ENCODE measurements at places on chromosomes 3 and 15.

DNA sequence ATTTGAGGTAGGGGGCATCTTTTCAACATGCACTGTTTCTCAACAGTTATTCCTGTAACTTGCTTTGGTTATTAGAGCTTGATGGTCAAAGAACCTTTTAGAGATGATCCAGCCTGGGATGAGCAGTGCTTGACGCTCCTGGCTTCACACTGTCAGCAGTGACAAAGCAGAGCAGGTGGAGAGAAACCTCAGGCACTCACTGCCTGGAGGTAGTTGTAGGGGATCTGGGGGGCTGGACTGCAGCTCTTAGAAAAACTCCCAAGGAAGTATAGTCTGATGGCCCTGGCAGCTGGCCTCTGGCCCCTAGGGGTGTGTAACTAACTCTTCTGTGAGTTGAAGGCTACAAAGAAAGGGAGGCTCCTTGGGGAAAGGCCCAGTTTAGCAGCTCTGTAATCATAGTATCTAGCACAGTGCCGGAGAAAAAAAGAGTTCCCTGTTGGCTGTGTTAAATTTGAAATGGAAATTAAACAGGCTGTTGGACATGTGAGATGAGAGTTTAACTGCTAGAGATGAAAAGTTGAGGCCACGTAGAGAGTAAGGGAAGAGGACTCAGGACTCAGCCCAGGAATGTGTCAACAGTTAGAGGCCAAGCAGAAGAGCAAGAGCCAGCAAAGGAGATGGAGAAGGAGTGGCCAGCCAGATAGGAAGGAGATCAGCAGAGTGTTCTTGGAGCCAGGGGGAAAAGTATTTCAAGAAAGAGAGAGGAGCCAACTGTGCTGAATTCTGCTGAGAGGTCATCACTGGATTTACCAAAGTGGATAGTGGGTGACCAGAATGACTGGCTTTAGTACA lies 14.2 kb downstream of the OXNAD1 start:
- DNase-seq = no peak

DNA sequence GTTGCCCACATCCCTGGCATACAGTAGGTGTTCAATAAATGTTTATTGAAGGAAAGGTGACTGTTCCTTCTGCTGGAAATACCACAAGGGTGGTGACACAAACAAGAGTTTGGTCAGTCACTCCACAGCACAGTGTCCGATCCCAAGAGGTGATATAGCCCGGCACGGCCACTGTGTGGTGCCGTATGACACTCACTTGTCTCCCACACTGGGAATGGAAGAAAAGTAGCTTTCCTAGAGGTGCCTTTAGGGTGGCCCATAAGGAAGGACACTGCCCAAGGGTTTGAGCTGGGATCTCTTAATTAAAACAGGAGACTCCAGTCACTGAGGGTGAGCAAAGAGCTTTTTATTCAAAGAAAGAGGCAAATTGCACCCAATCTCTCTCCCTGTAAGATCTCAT lies 40.5 kb downstream of the TGM4 start:
- no peak for DNase-seq

GRCh38 chr3:150140614-150141321 lies 170.1 kb upstream of the PFN2 start:
- DNase-seq = no peak

DNA sequence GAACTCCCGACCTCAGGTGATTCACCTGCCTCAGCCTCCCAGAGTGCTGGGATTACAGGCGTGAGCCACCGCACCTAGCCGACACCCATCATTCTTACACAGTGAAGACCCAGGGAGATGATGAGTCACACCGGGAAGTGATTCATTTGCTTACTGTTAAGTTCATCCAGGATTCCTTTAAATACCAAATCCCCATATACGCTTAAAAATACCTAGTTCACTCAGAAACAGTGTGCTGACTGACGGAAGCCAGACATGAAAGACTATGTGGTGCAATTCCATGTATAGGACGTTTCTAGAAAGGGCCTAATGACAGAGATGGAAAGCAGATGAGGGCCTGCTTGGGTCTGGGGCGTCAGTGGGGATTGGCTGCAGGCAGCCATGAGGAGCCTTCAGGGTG lies 75.2 kb downstream of the APBA2 start:
- no peak for DNase-seq

DNA sequence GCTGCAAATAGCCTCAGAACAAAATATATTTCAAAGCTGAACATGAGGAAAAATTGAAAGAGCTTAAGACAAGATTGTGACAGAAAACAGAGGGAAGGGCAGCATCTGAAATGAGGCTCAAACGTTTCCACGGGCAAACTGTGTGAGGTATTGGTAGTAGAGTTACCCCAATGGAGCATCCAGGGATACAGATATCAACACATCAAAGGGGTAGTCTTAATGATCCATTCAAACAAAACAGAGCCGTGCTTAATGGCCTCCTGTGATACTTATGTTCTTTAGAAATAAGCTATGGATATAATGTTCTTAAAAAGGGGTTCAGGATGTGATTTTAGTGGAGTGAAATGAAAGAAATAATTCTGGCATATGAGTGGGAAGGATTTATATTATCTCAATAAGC lies 430.3 kb upstream of the PDZRN3 start:
- no peak for DNase-seq

DNA sequence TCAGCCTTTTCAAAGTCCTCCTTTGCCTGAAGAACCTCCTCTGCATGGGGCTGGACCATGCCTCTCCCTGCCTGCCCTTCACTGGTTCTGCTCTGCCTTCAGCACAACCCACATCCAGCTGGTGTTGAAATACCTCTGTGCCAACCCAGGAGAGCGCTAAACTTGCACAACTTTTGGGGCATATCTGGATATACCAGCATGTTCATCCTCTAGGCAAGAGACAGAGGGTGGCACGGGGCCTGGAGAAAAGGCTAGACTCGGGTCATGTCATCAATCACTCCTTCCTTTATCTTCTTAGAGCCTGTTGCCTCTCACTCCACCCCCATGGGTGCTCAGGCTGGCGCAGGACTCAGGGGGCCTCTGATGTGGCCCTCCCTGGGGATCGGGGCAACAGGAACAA lies 4.8 kb downstream of the SEMA4B start:
- DNase-seq = no peak

- DNase-seq = no peak
Observed at GRCh38 chr3:196049653-196050052, 32.2 kb downstream of the TFRC start.

- DNase-seq = no peak
Observed at GRCh38 chr3:64184621-64185020, 40.6 kb downstream of the PRICKLE2 start.

DNA sequence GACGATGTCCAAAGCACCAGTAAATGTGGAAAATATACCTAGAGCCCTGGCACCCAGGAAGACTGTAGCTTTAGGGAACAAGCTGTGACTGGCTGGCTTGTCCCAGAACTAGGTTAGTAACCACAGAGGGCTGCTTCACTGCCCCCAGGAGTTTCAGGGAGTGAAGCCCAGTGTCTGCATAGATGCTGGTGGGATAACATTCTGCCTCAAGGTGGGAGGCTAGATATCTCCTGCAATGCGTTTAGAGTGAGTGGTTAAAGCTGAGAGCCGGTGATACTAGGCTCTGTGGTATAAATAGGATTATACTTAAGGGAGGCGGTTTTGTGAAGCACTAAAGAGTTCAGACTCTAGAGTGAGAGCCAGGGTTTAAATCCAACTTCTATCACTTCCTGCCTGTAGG lies 11.7 kb upstream of the CP start:
- DNase-seq = no peak

DNA sequence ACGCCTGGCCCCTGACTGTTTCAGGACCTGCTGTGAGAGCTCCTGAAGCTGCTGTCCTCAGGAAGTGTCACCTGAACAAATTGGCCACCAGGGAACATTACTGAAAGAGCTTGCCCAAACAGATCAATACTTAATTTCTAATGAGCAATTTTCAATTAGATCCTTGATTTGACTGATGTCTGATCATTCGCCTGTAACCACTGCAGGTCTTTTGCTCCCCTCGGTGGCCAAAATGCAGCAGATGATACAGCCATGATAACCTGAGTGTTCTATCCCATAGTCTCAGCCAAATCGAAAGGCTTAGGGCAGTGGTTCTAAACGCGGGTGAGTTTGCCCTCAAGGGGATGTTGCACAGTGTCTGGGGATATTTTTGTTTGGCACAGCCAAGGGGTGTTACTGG lies 57.6 kb upstream of the MEX3B start:
- no peak for DNase-seq

DNA sequence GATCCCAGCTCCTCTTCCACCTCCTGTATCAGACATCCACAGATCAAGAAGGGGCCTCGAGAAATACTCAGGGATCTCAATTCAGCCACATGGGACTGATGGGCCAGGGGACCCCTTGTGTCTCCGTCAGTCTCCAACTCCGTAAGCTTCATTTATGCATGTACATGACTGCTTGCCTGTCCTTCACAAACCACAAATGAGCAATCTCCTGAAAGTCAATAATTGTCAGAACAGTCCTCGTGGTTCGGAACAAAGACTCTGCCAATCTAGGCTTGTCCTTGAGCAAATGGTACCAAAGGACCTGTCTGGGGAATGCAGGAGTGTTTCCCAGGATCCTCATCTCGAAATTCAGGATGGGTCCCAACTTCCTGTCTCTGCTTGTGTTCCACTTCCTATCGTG lies 20.8 kb downstream of the SLC12A8 start:
- no peak for DNase-seq

DNA sequence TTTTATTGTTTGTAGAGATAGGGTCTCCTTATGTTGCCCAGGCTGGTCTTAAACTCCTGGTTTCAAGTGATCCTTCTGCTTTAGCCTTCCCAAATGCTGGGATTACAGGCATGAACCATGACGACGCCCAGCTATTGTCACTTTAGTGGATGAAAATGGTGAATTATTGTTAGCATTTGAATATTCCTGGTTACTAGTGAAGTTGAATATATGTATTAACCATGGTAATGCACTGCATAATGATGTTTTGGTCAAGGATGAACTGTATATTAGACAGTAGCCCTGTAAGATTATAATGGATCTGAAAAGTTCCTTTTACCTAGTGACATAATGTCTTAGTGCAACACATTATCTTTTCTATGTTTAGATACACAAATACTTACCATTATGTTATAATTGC lies 50.4 kb upstream of the KCNAB1 start:
- no peak for DNase-seq

DNA sequence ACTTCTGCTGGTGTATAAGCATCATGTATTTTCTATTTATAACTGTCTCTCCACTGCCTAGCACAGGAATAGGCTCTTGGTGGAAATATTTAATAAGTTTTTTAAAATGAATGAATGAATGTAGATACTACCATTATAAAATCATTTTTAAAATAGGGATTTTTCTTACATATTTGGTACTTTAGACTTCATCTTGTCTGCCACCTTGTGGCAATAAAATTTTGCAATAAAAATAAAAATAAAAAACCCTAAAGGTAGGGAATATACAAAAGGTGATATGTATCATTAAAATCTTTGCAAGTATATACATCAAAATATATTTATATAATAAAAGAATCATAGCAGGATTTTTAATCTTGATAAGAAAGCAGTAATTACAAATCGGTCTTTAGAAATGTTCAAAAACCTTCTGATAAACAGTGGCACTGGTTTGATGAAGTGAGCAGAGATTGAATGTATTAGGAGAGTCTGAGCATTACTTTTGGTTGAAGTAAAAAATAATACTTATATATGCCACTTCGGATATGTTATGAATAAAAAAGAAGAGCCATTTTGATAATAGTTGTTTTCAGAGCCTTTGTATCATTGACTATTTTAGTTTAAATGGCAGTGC lies 95.2 kb downstream of the SPATA16 start:
- no peak for DNase-seq

- no peak for DNase-seq
Observed at GRCh38 chr3:43001094-43001553, 22.0 kb downstream of the GASK1A start.

GRCh38 chr3:37308247-37308646 lies 133.9 kb upstream of the LRRFIP2 start:
- DNase-seq = no peak

DNA sequence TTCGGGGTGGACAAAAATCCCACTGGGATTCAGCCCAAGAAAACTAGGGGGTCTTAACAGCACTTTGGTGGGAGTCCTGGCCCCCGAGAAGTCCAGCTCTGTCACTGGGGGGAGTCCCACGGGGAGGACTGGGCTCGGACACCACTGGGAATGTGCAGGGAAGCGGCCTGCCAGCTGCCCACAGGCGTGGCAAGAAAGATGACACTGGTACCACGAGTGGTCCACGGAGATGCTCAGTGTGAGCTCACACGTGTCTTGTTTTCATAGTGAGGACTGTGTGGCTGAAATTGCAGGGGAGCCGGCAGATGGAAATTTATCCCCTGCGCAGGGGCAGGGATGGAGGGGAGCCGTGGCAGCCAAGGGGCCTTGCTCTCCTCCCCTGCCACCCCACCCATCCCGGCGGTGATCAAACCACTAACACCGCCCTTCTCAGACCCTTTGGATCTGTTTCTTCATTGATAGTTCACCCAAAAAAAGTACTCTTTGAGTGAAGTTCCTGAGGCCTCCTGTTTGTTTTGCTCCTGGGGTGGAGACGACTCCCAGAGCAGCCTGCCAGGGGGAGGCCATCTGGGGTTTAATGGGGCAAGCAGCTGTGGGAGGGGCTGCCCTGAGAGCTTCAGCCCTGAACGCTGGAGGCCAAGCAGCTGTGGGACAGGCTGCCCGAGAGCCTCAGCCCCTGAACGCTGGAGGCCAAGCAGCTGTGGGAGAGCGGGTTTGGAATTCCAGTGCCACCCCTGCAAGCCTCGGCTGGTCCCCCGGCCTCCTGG lies 130.9 kb downstream of the LRRK1 start:
- peak; percentile 3 for DNase-seq

GRCh38 chr3:188003188-188004171 lies 150.5 kb upstream of the LPP start:
- no peak for DNase-seq

- DNase-seq = no peak
Observed at GRCh38 chr3:143311096-143311495, 191.5 kb downstream of the CHST2 start.

GRCh38 chr15:77426871-77427270 lies 6.2 kb downstream of the HMG20A start:
- no peak for DNase-seq

DNA sequence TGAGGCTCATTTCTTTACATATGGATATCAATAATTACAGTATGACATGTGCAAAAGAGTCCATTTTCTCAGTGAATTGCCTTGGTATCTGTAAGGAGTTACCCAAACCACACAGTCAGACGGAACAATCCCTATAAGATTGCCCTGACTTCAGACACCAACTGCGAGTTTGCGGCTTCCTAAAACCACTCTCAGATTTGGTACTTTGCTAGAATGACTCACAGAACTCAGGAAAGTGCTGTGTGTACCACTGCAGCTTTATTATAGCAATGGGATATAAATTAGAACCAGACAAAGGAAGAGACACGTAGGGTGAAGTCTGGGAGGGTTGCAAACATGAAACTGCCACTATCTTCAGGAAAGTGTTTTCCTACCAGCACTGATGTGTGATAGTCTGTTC lies 45.8 kb upstream of the ATP13A3 start:
- DNase-seq = no peak

DNA sequence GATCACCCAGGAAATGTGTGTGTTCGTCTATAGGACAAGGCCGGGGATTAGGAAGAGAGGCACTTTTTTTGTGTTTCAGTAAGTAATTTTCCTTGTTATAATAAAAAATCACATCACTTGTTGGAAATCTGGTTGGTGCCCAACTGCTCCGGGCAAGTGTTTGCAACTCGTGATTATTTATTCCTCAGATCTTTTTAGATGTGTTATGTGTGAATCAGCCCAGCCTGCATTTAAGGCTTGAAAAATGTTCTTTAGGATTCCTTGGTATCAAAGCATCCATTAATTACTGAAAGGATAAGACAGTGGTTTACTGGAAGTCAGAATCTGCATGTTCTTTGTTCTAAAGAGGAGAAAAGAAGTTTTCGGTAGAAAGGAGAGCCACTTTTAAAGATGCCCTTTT lies 345.6 kb downstream of the FEZF2 start:
- DNase-seq = no peak

- no peak for DNase-seq
Observed at GRCh38 chr3:62604298-62604697, 230.9 kb upstream of the FEZF2 start.
